ENCODE measurements at places on chromosomes 12 and 14.

- DNase-seq = no peak
These were observed 514.2 kb downstream of the VRK1 start for GRCh38 chr14:97311411-97311810.

DNA sequence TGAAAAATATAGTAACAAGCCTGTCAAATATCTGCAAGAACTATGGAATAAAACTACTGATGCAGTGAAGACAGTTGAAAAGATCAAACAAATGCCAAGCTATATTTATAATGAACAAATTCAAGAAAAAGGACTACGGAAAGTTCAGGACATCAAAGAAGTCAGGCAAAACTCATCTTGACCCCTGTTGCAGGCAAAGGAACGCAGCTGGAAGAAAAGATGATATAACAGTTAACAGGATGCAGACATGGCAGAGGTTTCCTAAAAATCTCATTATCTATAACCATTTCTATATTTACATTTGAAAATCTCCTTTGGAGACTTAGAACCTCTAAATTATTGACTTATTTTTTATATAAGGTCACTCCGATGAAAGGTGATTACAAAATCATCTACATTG, 34.1 kb downstream of the MDM2 start:
- DNase-seq = no peak

GRCh38 chr12:129127211-129127610, 273.9 kb downstream of the GLT1D1 start:
- DNase-seq = no peak

GRCh38 chr12:69410571-69410970, 51.0 kb downstream of the YEATS4 start:
- DNase-seq = no peak

DNA sequence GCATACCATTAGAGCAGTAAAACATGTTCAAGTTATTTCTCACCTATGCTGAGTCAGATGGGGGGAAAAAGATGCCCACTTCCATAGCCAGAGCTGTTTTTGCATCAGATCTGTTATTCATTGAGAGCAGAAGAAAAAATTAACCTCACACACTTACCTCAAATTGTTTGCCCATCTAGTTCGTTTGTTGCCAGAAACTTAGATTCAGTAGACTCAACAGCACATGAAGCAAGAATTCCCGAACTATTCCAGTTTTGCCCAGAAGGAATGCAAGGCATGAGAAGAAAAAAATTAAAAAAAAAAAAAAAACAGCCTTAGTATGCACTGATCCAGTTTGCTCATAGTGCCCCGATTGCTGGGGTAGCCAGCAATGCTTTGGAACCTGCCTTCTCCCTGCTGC, 12.4 kb upstream of the DPF3 start:
- DNase-seq = no peak

DNA sequence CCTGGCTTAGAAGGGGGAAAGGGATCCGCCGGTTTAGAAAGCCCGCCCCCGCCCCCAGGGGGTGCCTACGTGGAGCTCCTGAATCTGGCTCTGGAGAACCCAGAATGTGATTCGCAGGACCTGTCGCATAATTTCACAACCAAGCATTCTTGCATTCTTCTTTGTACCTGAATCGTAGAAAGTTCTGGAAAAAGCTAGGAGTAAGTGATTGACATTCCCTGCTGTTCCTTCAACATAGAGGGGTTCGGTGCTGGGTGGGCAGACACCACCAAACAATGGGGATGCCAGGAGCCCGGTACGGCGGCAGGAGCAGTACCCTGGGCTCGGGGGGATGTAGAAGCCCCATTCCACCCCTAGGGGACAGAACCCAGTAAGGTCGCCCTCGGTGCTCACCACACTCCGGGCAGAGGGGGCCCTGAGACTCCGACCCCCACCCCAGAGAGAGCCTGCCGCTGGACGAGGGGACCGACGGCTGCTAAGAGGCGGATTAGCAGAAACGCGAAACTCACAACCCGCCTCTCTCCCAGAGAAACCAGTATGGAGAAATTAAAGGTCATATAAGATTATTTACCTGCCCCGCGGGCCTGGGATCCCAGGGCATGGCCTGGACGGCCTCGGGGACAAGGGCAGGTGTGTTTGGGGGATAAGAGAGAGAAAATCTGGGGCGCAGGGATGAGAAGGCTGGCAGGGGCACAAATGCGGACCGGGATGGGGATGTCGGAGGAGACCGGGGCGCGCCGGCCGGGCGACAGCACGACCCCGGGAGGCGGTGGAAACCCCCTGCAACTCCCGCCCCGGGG, 520 bp downstream of the CSRP2 start:
- DNase-seq = no peak

GRCh38 chr12:57523706-57524614, 1.3 kb downstream of the MBD6 start:
- DNase-seq = no peak

DNA sequence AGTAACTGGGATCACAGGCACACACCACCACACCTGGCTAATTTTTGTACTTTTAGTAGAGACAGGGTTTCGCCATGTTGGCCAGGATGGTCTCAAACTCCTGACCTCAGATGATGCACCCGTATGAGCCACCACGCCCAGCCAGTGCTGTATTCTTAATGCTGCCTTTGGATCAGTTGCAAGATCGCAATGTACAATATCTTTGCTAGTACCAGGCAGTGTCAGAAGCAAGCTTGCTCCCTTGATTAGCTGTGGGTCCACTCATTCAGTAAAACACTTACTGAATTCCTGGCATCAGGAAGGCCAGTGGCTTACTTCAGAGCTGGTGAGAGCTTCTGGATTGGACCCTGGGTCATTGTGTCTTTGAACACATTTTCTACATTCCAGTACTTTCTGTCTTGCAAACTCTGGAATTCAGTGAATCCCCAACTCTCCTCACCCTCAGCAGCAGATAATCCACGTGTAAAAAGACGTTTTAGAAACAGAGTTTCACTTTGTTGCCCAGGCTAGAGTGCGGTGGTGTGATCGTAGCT, 1183.7 kb downstream of the AACS start:
- DNase-seq = no peak

DNA sequence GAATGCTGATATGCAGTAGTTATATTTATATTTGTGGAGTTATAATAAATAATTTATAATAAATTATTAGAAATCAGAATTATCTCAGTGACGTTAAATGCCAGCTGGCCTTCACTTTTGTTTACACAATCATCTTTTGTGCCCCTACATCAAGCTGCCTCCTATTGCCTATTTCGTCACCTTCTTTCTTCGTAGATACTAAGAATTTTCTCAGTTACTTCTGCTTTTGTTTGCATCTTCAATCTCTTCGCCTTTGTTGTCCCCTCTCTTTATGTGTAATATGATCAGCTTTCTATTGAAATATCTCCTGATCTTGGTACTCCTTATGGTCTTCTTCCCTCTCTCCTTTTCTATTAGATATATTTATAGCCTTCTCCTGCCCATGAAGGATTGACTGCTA, 197.0 kb downstream of the ERC1 start:
- no peak for DNase-seq

GRCh38 chr14:101627915-101628262, 66.6 kb downstream of the DIO3 start:
- DNase-seq = no peak

DNA sequence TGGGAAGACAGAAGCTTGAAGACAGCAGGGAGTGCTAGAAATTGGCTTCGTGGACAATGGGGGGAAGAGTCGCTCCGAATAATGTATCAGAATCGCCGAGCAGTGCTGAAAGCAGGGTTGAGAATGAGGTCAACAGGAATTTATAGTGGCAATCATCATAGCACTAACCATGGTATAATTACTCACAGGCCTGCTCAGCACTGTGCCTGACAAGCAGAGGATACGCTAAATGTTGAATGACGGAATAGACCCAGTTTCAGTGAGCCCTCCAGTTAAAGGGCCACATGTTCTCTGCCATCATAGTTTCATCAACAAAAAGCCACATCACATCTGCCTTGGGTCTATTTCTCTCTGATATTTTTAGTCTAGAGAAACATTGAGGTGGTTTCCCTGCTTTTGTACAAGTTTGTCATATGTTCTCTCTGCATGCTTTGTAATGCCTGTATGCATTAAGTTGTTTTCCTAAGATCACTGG, 130.3 kb upstream of the EGLN3 start:
- DNase-seq = no peak

GRCh38 chr14:76203086-76204001, 51.6 kb downstream of the GPATCH2L start:
- DNase-seq = peak; percentile 68

GRCh38 chr12:52496054-52496453, 3.0 kb upstream of the KRT6A start:
- no peak for DNase-seq

DNA sequence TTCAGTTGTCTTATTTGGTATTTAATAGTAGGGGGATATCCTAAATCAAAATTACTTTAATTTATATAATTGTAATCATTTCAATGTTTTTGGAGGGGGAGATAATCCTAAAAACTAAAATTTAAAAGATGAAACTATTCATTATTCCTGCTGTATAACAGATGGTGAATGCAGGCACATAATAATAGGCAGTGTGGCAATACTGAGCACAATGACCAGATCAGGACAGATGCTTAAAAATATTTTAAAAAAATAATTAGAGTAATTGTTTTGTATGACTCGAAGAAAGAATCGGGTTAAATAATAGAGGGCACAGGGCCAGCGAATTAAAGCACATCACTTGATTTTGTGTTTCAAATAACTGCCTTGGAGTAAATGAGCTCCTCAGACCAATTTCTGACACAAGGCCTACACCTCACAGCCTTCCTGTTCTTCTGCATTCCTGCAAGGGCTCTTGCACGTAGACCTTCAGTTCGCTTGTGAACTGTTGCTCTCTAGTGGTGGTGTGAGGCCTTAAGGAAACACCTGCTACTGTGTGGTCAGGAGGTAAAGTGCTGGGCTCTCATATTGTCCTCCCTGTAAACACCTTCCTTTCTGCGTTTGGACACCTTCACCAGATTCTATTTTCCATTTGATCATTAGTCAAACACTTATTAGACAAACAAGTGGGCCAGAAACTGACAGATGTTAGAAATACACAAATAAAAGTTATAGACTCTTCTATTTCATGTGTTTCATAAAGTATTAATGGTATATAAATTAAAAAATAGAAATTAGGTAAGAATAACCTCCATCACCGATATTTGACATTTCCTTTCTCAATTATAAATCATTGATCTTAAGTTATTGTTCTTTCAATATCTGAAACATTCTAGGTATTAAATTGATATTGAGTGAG, 29.3 kb upstream of the KLRF1 start:
- peak; percentile 75 for DNase-seq

- DNase-seq = no peak
These were observed 18.1 kb downstream of the GPATCH2L start for GRCh38 chr14:76169776-76170175.

- no peak for DNase-seq
These were observed 87.5 kb downstream of the DACT1 start for GRCh38 chr14:58725226-58725625.

- DNase-seq = no peak
These were observed 52.1 kb downstream of the GALNT4 start for GRCh38 chr12:89472508-89472907.

DNA sequence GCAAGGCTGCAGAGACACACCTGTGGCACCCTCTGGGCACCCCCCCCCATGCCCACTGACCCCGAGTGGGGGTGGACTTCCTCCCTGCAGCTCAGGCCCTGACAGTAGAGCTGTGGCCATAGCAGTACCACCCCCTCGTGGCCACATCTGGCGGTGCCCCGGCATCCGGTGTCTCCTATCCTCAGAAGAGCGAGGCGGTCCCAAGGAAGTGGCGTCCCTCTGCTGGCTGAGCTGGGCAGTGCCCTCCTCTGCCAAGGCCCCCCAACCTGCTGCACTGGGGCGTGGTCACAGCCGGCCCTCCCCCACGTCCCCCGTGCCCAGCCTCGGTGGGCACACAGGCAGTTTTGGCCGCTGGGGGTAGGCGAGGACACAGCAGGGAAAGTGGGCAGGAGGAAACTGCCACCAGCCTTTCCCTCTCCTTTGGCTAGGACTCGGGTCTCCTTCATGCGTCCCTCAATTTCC, 6.0 kb upstream of the SLC6A12 start:
- DNase-seq = peak; percentile 17

DNA sequence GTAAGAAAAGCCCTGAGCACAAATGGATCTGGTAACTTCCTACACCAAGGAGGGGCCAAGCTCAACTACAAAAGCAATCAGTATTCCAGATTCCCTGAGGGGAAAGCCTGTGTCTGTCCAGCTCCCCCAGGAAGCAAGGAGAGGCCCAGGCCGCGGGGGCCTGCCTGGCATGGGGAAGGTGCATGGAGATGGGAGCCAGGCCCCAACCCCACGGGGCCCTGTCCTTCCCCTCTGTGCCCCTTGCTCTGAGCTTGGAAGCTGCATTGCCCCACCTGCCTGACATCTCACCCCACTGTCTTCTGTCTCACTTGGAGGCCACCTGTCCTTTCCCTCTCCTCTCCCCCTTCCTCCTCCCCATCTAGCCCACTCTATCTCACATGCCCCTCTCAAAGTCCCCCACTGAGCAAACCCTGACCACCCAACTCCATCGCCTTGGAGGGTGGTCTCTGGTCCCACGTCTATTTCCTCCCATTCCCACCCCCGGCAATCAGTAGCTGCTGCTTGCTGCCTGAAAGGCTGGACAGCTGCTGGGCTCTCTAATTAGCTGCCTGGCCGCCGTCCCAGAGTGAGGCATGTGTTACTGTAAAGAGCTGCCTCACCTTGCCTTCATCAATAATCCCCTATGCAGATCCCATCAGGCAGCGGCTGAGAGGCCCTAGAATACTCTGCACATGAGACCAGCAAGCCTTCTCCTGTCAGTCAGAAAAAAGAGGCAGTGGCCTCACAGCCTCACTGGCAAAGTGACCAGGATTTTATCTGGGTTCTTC, 3.4 kb upstream of the TMEM229B start:
- no peak for DNase-seq

- no peak for DNase-seq
These were observed 9.7 kb downstream of the MLXIP start for GRCh38 chr12:122088179-122088810.

GRCh38 chr12:78290606-78291345, 460.1 kb downstream of the NAV3 start:
- no peak for DNase-seq

DNA sequence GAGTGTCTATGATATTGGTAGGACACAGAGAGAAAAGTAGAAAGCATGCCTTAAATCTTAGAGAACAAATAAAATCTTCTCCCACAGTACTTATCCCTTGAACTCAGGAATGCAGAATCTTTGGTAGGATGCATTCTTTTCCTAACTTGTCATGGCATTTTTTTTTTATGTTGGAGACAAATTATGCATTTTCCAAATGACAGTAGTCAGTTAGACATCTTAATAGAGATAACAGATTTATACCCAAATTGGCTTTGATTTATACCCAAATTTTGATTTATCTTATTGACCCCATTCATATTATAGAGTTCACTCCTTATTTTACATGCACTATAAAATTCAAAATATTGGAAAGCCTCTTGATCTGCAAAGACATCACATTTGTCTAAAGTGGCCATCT, 132.9 kb downstream of the CNTN1 start:
- DNase-seq = no peak

- DNase-seq = no peak
These were observed 86.4 kb upstream of the RPH3A start for GRCh38 chr12:112705037-112705632.
